ENCODE measurements at places on chromosomes 5 and 9.

GRCh38 chr9:82418334-82418733, 429.8 kb downstream of the SPATA31D1 start:
- no peak for DNase-seq

DNA sequence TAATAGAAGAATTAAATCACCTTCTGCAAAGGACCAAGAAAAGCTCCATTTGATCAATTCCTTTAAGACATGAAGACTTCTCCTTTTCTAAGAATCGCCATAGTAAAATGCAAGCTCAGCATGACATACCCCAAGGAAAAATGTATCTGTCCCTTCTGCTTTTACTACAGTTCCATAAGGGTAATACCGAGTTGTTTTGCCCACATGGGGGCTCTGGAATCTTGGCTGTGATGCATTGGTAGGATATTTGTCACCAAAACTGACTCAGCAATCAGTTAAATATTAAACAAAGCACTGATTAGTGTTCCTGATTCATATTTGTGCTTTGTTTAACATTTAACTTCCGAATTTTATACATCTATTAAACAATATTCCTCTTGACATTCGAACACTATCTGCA, 24.3 kb upstream of the KCNIP1 start:
- no peak for DNase-seq

DNA sequence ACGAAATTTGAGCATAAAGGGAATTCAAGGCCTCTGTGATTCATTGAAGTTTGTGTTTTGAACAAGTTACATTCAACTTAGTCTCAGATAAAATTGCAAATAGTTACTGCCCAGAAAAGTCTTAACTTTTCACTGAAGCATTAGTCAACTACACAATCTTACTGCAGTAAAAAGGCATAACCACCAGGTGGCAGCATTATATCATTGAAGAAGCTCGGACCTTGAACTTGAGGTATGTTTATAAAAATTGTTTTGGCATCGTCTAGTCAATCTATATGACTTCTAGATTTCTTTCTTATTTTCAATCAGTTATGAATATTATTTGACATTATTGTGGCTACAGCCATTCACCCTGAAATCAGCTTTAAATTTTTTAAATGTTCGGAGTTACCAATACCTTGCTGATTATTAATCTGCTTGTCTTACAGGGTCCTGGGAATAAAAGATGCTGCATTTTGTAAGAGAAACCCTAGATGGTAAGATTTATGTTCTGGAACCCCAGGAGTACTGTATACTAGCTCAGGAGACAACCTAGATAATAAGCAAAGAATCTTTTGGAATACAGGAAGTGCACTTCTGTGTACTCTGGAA, 83.9 kb upstream of the GRAMD2B start:
- no peak for DNase-seq

DNA sequence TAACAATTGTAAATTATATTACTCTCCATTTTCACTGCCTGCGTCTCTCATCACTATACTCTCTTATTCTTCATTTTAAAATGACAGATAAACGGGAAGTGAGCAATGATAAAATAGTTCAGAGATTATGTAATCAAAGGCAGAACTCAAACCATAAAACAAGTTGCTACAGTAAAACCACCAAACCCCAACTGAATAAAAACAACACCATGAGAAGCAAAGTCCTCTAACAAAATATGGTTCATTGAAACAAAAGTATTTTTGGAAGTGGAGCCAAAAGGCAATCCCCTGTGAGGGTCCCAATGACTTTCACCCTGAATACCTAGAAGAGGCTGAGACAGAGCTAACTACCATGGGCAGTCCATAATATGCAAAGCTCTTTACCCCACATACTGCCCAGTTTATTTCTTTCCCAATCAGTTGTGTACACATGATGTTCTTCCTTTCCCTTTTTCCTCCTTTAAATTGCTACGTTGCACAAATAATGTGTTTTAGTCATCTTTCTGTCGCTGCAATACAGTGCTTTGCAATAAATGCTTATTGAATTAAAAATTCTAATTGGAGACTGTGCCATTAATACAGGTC, 64.0 kb upstream of the PTGER4 start:
- no peak for DNase-seq

DNA sequence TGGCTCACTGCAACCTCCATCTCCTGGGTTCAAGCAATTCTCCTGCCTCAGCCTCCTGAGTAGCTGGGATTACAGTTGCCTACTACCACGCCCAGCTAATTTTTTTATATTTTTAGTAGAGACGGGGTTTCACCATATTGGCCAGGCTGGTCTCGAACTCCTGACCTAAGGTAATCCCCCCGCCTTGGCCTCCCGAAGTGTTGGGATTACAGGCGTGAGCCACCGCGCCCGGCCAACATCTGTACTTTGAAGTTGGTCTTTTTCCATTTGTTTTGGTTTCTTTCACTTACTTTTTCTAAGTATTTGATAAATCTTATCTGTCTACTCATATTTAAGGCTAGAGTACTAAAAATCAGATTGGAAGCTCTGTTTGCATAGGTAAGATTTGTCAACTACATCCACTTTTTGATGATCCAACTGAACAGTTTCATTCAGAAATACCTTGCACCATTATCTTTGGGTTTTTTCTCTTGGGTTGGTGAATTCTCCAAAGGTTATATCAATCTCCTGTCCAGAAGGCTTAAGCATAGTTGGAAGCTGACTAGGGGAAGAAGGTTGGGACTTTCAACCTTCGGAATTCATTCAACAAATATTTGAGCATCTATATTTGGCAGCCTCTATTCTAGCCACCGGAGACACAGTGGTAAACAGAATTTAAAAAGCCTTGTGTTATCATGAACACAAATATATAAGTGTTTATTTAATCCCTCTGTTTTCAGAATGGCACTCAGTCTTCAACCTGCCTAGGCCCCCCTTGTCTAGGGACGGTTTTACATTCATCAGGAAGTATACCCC, 489.1 kb downstream of the RAB3C start:
- DNase-seq: no peak

- DNase-seq: no peak
Measured at GRCh38 chr5:56974241-56974640, 22.3 kb upstream of the MIER3 start.

- no peak for DNase-seq
Measured at GRCh38 chr9:71941060-71941568, 29.7 kb downstream of the C9orf85 start.

GRCh38 chr9:102867488-102867887, 127.6 kb upstream of the CYLC2 start:
- no peak for DNase-seq

GRCh38 chr5:6805841-6806240, 92.6 kb downstream of the TENT4A start:
- no peak for DNase-seq

GRCh38 chr9:137452761-137453642, 6.1 kb downstream of the NSMF start:
- DNase-seq: no peak

DNA sequence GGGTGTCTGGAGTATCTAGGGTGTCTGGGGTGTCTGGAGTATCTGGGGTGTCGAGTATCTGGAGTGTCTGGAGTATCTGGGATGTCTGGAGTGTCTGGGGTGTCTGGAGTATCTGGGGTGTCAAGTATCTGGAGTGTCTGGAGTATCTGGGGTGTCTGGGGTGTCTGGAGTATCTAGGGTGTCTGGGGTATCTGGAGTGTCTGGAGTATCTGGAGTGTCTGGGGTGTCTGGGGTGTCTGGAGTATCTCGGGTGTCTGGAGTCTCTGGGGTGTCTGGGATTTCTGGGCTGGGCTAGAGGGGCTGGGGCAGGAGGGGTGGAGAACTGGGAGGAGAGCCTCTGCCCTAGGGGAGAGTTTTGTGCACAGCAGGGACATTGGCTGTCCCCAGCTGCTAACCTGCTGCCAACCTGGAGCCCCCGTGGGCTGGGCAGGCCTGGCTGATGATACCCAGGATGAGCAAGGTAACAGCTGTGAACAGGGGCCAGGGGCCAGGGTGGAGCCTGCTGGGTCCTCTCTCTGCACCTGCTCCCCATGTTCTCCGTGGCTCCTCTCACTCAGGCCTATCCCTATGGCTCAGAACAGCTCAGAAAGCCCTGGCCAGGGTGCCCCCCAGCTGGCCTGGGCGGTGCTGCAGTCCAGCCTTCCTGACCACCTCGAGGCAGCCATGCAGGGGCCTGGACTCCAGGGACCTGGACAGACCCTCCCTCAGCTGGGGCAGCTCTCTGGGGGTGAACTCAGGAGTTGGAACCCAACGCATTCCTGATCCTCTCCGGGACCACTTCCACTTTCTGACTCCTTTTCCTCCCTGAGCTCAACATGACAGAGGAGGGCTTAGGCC, 29.9 kb downstream of the LHX3 start:
- DNase-seq: no peak

DNA sequence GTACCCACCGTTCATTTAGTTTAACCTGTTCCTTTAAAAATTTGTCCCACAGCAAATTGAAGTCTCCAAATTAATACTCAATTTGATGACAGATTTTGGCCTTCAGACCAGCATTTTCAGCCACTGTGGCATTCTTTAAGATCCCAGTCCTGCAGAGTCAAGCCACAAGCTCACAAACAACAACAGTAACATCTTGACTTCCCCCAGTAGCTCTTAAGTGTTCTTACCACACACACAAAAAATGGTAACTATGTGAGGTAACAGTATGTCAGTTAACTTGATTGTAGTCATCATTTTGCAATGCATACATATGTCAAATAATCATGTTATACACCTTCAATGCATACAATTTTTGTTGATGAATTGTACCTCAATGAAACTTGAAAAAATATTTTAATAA, 247.9 kb downstream of the LURAP1L start:
- no peak for DNase-seq

- no peak for DNase-seq
Measured at GRCh38 chr5:59620535-59621212, 272.9 kb downstream of the PDE4D start.

DNA sequence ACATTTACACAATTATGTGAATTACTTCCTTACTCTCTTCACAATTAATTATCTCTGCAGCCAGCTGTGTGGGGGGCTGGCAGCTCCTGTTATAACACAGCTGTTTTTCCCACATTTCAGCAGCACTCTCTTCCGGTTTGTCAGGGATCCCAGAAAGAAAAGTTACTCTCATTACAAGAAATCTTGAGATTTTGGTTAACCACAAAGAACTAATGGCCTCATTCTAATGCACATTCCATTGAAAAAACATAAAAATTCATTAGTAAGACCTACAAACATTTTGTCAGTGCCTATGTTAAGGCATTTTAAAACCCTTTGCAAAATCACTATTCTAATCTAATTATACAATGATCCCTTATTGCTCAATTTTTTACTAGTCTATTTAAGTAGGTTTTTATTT, 64.1 kb downstream of the PDE4D start:
- DNase-seq: no peak

GRCh38 chr5:855771-856530, 5.2 kb upstream of the ZDHHC11 start:
- no peak for DNase-seq

- no peak for DNase-seq
Measured at GRCh38 chr9:89889865-89890264, 285.1 kb downstream of the GADD45G start.

DNA sequence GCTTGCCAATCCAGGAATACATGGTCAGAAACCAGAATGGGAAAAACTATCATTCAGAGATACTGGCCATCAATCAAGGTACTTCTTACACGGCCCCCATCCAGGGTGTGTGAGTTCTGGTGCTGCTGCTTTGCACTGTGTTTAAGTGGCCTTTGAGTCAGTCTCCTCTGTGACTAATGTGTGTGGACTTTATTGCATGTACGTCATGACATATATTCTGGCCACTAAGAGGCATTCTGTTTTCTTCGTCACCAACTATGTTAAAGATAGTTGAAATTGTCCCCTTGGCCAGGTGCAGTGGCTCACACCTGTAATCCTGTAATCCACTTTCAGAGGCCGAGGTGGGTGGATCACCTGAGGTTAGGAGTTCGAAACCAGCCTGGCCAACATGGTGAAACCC, 8.5 kb downstream of the EXOSC3 start:
- DNase-seq: no peak

DNA sequence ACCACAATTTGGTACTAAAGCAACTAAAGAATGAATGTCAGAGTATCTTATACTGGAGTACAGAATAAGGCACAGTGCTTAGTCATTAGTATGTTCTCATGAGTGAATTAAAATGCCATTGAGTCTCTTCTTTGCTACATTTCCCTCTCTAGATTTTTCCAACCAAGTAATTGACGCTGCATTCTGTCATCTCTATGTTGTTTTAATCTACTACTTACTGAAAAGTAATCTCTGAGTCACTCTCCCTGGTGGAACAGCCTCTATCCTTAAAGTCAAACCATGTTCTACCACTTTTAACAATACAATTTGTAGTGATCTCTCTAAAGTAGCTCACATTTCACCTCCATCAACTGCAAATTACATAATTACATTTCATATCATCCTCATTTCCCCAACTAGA, 495.1 kb downstream of the CDH18 start:
- DNase-seq: no peak

DNA sequence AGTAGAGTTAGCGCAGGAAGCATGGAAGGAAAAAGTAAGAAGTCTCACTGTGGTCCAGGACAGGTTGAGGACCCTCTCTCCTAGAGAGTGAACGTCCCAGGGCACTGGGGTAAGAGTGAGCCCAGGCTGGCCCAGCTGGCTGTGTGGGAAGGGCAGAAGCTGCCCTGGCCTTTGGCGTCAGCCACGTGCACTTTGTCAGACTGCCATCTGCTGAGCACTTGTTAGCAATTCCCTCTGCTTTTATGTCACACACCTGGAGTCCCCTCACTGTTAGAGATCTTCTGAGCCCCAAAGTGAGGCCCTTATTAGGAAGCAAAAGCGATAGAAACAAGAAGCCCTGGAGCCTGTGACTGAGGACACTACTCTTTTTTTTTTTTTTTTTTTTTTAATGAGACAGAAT, 79.1 kb downstream of the UGCG start:
- no peak for DNase-seq

GRCh38 chr9:27495480-27496134, 28.5 kb upstream of the IFNK start:
- no peak for DNase-seq

All from stimulated activated naive CD4-positive, alpha-beta T cell treated with Interleukin-2 at 50 U/mL for 16 hours (primary cell).